Transverse colon (tissue), 4 donors: ENCODE measurements at places on chromosomes 4 and X.

DNA sequence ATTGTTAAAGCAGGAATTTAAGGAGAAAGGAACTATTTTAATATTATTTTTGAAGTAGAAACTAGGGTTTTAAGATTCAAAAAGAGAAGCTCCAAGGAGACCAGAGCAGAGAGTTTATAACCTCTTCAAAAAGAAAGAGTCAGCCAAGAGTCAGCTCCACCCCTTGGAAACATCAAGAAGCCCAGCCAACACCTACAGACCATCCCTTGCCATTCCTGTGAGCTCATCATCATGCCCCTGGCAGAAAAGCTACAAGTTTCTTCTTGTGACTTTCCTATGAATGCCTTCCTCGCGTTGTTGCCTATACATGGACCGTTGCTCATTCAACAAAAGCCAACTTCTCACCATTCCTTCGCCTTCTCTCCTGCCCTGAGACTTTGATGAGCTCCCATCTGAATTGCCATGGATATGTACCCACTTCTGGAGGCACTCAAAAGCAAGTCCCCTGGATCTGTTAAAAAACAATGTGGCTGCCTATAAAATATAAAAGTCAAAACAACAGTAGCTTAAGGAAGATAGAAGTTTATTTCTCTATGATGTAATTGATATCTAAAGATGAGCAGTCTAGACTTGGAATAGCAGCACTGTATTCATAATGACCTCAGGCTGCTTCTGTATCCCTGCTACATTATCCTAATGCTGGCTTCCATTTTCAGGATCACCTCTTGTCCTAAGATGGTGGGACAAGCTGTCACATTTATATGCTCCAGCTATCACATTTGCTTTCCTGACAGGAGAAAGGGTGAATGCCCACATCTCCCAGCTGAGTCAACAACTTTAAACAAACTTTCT is 20.3 kb downstream of the PLRG1 start:
- no peak for DNase-seq

DNA sequence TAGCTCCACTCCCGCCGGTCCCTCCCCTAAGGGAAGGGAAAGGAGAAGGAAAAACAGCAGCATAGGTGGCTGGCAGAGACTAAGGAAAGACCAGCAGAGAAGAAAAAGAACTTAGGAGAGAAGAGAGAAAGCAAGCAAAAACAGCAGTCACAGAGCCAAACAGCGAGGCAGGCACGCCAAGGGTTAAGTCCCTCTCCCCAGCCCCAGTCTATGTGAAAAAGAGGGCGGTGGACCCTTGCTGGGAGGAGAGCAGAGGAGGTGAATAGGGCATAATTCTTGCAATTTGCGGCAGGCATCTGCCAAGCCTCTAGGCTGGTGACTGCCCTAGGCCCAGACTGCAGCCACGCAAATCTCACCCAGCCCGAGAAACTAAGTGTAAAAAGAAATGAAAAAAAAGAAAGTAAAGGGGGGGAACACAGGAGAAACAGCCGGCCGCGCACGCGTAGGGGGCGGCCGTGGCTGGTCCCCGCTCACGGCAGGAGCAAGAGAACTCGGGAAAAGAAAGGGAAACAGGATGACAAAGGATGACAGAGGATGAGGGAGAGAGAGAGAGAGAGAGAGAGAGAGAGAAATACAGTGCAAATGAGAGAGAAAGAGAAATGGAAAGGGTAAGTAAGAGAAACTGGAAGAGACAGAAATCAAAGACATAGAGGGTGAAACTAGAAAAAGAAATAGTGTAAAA is 48.6 kb downstream of the MAGEA9 start:
- no peak for DNase-seq

- DNase-seq: no peak
These were observed 200.3 kb upstream of the TENM3 start for GRCh38 chr4:182042945-182043344.

DNA sequence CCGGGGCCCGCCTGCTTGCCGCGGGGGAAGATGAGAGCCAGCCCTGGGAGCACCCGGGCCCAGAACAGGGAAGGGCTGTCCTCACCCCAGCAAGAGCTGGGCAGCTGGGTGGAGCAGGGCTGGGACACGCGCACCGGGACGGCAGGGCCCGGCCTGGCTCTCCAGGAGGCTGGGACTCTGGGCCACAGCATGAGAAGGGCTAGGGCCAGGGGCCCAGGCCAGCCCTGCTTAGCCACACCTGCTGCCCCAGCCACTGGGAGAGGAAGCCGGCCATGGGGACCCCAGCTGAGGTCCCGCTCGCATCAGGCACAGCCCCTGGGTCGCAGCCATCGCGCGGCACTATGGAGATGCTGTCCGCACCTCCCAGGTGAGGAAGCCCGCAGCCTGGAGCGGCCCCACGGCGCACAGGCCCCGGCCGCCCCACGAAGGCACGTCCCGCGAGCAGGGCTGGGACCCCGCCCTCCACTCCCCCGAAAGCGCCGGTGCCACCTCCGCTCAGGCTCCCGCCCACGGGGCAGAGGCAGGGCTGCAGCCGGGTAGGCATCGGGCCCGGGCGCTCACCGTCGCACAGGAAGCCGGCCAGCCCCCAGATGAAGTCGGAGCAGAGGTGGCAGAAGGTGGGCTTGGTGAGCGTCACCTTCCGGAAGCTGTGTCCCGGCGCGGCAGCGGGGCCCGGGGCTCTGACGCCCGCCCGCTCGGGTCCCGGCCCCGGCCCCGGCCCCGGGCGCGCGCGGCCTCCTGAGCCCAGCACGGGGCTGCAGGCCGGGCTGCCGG is 531 bp downstream of the DGKQ start:
- peak; percentile 54 for DNase-seq

DNA sequence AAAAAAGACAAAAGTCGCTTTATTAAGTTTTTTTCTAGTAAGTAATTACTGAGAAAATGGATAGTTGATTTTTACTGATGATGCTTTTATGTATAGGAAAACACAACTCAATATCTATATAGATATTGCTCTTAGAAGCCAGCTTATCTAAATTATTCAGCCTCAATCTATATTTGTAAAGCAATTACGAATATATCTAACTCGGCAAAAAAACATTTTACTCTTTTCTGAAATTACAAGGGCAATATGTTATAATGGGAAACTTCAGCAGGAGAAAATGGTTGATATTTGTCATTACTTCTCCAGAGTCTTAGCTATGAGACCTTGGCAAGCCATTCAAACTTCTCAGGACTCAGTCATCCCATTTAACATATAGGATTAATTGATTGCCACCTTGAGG is 228.5 kb downstream of the SLC7A11 start:
- DNase-seq: no peak

- no peak for DNase-seq
These were observed 30.0 kb downstream of the ANXA3 start for GRCh38 chr4:78581618-78582017.

DNA sequence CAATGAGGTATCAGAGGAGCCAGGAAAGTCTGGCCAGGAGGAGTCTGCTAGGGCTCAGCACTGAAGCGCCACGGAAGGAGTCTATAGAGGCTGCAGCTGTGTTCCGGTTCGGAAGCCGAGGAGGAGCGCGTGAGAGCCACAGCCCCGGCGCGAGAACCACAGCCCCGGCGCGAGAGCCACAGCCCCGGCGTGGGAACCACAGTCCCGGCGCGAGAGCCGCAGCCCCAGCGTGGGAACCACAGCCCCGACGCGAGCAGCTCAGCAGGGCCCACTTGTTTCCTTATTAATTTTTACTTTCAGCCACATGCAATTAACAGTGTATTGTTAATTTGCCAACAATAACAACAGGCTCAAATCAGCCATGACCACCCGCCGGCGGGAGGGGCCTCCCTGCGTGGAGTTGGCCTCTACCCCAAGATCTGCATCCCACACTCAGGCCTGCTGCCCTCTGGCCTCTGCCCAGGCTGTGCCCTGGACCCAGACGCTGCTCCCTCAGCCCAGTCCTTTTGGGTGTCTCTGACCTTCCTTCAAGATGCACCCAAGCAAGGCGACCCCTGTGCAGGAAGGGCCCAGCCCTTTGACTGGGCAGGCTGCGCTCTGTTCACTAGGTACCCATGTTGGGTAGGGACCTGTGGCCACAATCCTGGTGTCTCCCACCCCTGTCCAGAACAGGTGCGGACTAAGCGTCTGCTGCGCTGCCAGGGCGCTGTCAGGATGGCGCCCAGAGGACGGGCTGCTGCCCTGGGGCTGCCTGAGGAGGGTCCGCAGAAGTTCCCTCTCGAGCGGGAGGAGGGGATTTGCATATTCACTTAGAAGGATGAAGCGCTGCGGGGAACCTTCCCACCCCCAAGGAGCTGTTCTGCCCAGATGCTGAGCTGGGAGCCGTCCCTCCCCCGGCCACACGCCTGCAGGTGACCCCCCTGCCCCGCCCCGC is 113.8 kb downstream of the ADRA2C start:
- no peak for DNase-seq

GRCh38 chrX:40101430-40101802 is 3.7 kb upstream of the BCOR start:
- DNase-seq: no peak

GRCh38 chrX:46929439-46930261 is 17.4 kb downstream of the JADE3 start:
- DNase-seq: no peak

DNA sequence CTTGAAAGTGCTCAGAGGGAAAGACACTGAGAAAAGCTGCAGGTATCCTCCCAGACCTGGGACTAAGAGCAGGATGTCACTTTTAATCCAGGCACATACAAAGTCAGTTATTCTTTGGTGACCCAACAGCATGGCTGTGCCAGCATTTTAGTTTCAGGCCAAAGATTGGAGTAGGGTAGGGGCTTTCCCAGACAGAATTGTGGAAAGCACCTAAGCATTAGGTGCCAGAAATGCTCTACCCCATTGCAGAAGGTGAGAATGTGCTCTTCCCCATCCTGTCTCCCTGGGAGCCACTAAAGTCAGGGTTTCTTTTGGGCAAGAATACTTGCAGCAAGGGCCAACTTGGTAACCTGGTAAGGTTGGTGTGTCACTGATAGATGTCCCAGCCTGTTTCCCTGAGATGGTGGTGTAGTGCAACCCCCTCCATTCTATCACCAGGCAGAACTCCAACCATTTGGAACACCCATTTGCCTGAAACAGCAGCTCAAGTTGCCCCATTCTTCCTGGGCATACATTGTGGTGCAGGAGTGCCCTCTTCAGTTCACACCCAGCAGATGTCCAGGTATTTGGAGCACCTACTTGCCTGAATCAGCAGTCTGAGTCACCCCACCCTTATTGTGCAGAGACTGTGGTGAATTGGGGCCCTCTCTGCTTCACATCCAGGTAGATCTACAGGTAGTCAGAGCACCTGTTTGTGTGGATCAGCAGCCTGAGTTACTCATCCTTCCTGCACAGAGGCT is 183.5 kb downstream of the ZC4H2 start:
- DNase-seq: no peak

DNA sequence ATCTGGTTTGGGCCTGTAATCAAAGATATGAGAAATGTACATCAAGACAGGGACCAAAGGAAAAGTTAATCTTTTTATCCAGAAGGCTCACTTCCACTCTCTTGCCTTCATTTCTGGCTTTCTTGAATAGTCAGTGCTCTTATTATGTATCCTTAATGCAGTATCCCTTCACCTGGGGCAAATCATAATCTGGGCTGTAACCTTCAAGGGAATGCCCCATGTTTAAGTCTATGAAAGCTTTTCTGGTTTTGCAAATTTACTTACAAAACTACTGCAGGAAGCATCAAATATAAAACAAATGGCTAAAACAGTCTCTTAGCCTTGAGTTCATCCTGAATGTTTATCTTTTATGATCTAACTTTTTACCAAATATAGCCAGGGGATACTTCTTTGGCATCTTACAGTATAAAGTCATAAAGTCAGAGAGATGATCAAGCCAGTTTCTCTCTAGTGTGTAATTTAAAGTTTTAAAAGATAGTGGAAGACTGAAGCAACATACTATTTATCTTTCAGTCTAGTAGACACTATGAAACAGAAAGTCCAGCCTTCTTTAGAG is 1214.8 kb downstream of the STIM2 start:
- no peak for DNase-seq

DNA sequence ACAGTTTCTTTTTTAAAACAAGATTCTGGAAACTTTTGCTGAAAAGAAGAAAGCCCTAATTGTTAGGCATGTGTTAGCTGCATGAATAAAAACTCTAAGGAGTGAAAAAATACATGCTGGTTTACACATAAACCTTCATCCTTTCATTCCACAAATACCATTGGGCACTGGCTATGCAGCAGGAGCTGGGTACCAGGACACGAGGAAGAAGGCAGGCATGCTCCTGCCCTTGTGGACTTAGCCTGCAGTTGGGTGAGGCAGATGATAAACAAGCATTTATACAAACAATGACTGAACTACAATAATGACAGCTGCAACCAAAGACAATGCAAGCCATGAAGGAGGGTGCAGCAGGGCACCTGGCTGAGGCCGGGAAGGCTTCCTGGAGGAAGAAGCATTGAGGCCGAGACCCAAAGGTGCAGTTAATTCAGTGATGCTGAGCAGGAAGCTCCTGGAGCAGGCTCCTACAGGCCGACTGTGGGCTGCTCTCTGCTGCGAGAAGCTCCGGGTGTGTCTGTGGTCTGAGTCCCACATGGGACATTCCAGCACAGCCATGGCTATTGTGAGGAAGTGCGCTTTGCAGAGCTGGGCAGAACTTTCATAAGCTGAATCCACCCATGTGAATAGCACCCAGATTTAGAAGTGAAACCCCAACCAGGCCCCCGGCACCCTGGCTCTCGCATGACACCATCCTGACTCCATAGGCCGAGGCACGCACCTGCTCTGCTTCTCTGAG is 44.0 kb upstream of the MXD4 start:
- DNase-seq: no peak

DNA sequence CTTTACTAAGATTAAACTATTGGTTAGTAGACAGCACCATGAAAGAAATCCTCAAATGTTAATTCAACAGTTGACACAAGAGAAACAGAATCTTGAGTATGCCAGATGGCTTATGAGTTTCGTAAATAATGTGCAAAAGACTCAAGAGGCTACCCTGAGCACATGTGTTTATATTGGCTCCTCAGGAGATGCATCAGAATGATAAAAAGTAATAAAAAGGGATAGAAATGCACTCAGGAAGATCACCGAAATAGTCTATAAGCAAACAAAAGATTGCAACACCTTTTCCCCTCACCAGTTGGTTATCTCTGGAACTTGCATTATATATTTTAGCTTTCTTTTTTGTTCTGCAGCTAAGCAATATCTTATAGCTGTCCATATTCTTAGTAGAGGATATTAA is 84.4 kb downstream of the SCFD2 start:
- no peak for DNase-seq

- no peak for DNase-seq
These were observed 113.7 kb upstream of the TBL1X start for GRCh38 chrX:9351126-9351525.
